Aorta (tissue), 5 donors: ENCODE measurements at places on chromosomes 7 and 10. TPM values are rescaled to one million over a fixed set of nuclear protein-coding genes. Genes with fewer than 3 reads are reported as not detected.

- DNase-seq = no peak
Observed at GRCh38 chr7:37491919-37492694, 43.4 kb upstream of the ELMO1 start.

DNA sequence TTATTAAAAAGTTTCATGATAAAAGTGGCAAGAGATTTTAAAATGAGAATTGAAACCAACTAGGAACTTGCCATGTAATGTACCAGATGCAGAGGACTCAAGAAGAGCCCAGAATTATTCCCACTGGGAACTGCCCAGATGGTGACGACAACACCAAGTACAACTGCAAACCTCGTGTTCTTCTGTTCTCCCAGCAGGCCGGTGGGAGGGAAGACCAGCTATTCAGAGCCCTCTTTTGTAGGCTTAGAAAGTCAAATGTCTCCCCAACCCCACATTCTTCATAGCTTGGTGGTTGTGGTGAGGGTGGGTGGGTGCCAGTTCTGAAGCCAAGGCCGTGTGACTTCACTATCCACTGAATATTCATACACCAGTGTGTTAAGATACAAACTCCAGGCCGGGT lies 54.3 kb upstream of the ITGB1 start:
- DNase-seq = no peak

DNA sequence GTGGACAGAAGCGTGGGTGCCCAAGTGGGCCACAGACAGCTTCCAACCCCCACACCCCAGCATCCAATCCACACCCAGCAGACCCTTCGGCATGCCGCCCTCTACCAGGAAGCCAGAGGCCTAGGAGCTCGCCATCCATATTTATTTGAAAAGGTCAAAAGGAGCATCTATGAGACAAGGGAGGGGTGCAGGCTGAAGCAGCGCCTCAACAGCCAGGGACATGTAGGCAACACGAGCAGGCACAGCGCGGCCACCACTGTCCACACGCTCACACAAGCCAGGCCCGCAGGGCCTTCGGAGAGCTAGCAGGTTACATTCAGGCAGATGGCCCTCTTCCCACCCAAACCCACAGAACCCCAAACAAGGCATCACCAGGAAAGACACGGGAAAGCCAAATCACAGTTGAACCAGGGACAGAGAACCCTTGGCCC lies 34.6 kb downstream of the PSAP start:
- peak; percentile 59 for DNase-seq

Gene NODAL
- not detected for total RNA-seq

Gene GOLGA7B
- total RNA-seq = 0.36 TPM

DNA sequence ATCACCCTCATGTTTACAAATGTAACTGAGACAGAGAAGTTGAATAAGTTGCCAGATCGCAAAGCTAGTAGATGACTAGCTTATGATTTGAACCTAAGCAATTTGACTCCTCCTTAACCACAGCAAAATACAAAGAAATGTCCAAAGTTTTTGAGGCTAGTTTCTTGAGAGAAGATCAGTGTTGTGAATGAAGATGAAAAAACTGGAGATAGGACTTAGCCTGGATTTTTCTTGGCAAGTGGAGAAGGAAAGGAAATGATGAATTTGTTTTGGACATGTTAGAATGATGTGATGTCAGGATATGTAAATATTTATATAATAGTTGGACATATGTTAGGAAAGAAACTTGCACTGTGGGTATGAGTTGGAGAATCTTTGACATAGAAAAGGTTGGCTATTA lies 149.8 kb downstream of the LSMEM1 start:
- DNase-seq = no peak

- DNase-seq = peak; percentile 89
Observed at GRCh38 chr10:87659571-87660483, at the start of gene PAPSS2. TSS of gene PAPSS2 (plus strand) at chr10:87659878. CDS start at chr10:87659982, 104 bp downstream.

DNA sequence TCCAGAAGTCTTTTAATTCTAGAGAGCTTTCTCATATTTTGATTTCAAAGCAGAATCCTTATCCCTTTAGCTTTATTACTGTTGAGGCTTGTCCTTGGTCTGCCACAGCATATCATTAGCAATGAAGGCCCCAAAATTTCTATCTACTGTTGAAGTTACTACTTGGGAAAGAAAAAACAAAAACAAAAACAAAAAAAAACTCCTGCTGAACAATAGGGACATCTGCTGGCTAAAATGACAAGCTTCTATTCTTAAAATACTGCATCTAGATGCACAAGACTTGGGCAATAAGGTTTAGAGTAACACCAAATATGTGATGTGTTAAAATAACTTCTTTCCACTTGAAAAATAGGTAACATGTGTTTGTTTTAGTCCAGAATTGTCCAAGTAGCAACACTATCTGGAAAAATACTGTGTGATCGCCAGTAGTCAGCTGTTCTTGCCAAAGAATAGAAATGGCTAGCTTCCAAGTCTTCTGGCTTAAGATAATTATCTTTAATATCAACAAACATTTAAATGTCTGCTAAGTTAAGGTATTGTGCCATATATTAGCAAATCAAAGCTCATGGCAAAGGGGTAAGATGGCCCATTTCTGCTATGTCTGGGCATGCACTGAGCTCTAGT lies 3.8 kb upstream of the DMTF1 start:
- DNase-seq = no peak

DNA sequence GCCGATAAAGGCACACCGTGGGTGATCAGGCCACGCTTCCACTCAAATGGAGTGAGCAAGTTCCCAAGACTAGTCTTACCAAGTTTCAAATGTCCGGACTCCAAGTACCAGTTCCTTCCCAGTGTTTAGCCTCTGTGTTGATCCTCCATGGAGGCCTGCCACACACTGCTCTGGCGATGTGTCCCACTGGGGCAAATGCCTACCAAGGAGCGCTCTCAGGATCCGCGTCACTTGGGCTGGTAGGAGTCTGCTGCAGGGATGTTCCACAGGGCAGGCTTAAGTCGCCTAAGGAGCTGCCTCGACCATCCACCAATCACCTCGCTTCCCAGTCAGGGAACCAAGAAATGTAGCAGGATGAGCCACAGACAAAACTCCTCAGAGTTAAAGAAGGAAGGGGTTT lies 17.4 kb upstream of the MRLN start:
- DNase-seq = no peak

- DNase-seq = no peak
Observed at GRCh38 chr7:104482362-104483037, 154.1 kb downstream of the LHFPL3 start.

DNA sequence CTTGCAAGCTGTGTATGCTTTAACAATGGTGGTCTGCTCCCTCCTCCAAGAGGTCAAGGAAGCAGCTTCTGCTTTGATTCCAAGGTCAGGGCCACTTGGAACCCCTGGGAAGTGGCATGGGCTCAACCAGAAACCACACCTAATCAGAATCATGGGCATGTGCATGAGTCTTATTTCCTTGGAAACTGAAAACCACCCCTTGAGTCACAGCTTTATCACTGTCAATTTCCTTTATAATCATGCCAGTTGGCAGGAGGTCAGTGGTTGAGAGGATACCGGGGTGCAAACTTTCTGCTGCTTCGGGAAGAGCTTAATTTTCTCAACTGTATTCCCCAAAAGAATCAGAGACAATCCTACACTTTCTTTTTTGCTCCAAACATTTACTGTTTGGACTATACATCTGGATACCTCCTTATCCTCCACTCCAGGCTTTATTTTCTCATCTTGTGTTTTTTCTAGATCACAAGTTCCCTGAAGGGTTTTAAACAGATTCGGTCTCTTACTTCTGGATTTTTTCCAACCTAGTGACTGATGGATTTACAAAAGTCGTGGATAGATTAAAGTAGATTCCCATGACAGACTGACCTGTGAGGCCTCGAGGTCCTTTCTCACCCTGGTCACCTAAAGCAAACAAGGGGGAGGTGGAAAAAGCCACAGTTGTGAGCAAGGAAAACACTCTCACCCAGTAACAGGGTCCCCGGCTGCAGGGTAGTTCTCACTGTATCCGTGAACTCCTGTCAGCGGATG lies 36.0 kb downstream of the COL17A1 start:
- DNase-seq = no peak

- no peak for DNase-seq
Observed at GRCh38 chr7:144134116-144134515, 11.1 kb downstream of the OR2A14 start.

DNA sequence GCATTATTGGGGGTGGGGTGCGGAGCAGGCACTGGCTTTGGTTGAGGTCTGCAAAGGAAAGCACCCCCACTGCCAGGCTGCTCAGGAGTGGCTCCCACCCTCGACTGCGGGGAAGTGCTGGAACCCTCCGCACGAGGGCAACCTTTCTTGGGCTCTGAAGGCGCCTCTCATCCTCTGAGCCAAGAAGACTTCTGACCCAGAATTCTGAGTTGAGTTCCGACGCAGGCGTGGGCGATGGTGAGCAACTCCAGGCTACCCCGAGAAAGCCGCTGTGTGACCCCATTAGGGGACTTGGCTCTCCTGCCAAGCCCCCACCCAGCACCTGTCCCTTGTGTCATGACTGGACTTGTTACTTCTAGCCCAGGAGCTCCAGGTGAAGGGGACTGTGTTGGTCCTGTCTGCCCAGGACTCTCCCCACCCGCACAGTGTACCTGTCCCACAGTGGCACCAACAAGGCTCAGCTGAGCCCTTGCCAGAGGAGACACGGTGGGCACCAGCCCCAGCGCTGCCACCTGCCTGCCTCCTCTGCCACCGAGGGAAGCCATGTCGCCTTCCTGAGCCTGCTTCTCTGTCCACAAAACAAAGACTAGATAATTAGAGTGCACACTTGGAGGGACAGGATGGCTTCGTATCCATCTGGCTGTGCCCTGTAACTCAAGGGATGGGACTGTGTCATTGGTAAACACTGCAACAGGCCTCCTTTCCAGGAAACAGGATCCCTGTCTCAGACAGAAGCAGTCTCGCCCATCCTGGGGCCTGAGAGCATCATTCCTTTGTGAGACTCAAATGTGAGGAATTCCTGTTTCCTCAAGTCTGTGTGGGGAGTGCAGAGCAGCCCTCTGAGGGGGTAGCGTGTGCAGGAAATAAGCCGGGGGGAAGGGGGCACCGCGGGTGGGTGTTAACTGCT lies 128.8 kb downstream of the LHPP start:
- DNase-seq = peak; percentile 24

DNA sequence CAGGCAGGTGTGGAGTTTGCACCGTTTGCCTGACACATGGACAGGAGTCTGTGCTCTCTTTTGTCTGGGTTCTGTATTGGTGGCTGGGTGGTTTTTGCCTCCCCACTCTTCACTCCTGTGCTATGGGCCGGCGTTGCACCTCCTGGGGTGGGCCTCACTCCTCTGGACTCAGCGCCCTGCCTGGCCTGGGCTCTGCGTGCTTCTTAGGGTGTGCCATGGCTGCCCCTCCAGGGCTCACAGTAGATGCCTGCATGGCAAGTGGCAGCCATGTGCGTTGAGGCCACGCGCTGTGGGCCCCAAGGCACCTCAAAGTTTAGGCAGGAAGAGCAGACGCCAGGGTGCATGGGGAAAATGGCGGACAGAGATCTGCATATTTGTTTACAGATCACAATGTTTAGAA lies 319.8 kb downstream of the ADARB2 start:
- DNase-seq = no peak
